ENCODE measurements at places on chromosomes 7 and 10. TPM values are rescaled to one million over a fixed set of nuclear protein-coding genes. Genes with fewer than 3 reads are reported as not detected.

The MET gene
- 49.8 TPM for total RNA-seq

DNA sequence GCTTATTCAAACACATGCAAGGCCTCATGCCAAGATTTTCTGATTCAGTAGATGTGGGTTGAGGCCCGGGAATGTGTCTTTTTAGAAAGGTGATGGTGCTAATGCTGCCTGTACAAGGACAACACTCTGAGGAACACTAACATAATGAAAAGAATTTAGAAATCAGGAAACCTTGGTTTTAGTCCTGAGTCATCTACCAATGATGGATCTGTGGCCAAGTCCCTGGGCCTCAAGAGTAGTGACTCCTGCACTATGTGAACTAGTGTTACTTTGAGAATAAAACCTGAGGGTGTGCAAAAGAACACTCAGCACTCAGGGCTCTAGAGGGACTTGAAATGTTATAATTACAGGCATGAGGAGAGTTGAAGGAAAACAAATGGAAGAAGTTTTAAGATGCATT, 741.7 kb upstream of the GALNT17 start:
- H3K4me3 ChIP-seq, result no peak overlapping the region
- no peaks in the 10 kb centered on the region for H3K4me1 ChIP-seq
- peak overlapping the region; percentile 45 for H3K27ac ChIP-seq
- peak; percentile 17 for DNase-seq
- H3K36me3 ChIP-seq, result no peaks in the 10 kb centered on the region

GRCh38 chr10:12077580-12078180, 8.9 kb downstream of the DHTKD1 start:
- H3K27me3 ChIP-seq, result no peaks in the 10 kb centered on the region
- H3K36me3 ChIP-seq, result peaks cover 42% of the 10 kb centered on the region
- H3K4me1 ChIP-seq, result no peaks in the 10 kb centered on the region
- H3K27ac ChIP-seq, result no peak overlapping the region

DNA sequence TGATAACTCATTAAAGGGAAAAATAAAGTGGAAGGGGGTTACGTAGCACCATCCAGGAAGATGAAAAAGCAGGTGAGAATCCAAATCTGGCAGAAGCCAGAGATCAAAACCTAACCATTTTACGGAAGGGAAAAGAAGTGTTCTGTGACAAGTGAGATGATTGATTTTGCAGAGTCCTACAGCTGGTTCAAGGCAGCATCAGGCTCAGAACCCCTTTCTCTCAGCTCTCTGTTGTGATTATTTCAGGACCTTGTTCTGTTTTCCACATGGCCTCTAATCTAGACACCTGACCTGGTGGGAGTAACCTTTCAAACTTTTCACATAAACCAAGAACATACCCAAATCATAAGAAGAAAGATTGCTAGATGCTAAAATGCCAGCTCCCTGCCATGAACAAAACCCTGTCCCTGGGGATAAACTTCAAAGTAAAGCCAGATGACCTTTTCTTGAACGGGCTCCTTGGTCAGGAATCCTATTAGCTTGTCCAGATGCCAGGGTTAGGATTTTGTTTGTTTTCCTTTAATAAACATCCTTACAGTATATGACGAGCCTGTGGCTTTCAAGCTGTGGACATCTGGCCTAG, 5.9 kb downstream of the DUSP5 start:
- DNase-seq, result no peak
- peak overlapping the region; percentile 76 for H3K27ac ChIP-seq
- H3K27me3 ChIP-seq, result no peaks in the 10 kb centered on the region
- H3K4me1 ChIP-seq, result peaks cover 66% of the 10 kb centered on the region
- H3K36me3 ChIP-seq, result peaks cover 13% of the 10 kb centered on the region
- no peak overlapping the region for H3K4me3 ChIP-seq

The DYDC1 gene
- total RNA-seq, result not detected

GRCh38 chr7:133674079-133674763, 421.3 kb downstream of the EXOC4 start:
- no peaks in the 10 kb centered on the region for H3K36me3 ChIP-seq
- H3K4me1 ChIP-seq, result no peaks in the 10 kb centered on the region
- no peak overlapping the region for H3K27ac ChIP-seq
- no peak overlapping the region for H3K4me3 ChIP-seq

GRCh38 chr7:23349484-23350157, 50.5 kb downstream of the MALSU1 start:
- H3K27ac ChIP-seq, result no peak overlapping the region
- no peaks in the 10 kb centered on the region for H3K36me3 ChIP-seq
- H3K4me1 ChIP-seq, result no peaks in the 10 kb centered on the region
- no peaks in the 10 kb centered on the region for H3K27me3 ChIP-seq

DNA sequence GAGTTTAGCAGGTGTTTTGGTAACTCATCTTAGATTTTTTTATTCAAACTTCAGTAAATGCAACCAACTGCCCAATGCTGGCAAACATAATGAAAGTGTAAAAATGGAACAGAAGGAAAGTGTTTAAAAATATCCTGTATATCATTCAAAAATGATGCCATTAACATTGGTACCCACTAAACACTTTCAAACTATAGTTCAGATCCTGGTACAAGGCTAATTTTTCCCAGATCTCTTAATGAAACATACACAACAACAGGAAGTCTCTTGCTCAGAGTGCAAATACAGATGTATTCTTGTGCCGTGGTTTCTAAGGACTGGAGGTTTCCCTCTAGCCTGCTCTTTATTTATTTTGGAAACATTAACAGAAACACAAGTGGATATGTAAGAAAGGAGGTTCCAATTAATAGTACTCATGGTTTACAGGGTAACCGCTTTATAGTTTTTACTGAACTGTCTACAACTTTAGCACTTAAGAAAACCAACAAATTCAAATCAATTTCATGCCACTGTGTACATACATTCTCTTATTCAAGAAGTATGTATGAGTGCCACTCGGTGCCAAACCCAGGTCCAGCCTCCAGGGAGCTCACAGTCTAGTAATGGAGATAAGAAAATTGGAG, 176.0 kb upstream of the AKR1E2 start:
- H3K27me3 ChIP-seq, result no peaks in the 10 kb centered on the region
- H3K36me3 ChIP-seq, result no peaks in the 10 kb centered on the region
- peak overlapping the region; percentile 66 for H3K27ac ChIP-seq
- H3K4me3 ChIP-seq, result no peak overlapping the region

GRCh38 chr10:48623009-48623408, 18.1 kb upstream of the ARHGAP22 start:
- H3K27ac ChIP-seq, result no peak overlapping the region
- no peak for DNase-seq
- no peaks in the 10 kb centered on the region for H3K36me3 ChIP-seq
- no peaks in the 10 kb centered on the region for H3K27me3 ChIP-seq
- no peak overlapping the region for H3K4me3 ChIP-seq

GRCh38 chr10:132302421-132303310, 5.1 kb downstream of the STK32C start:
- no peaks in the 10 kb centered on the region for H3K36me3 ChIP-seq
- no peak overlapping the region for H3K4me3 ChIP-seq
- H3K27me3 ChIP-seq, result no peaks in the 10 kb centered on the region
- DNase-seq, result no peak

DNA sequence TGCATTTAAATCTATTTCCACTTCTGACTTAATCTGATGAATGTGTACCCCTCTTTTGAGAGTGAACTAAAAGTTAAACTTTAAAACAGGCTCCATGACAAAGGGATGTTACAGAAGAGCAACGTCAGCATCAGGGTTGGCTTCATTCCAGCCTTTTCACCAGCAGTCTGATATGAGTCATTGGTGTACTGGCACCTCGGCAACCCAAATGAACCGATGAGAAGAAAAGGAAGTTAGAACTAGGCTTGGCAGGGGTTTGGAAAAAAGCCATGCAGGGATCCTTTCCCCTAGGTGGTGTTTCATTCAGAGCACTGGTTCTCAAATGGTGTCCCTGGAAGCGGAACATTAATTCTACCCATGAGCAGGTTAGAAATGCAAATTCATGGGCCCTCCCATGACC, 53.6 kb downstream of the SEC61G start:
- no peak overlapping the region for H3K4me3 ChIP-seq
- H3K27me3 ChIP-seq, result no peaks in the 10 kb centered on the region
- DNase-seq, result no peak
- no peaks in the 10 kb centered on the region for H3K4me1 ChIP-seq
